ENCODE measurements at places on chromosomes 1 and 21.
A peak's percentile ranks its signal among the peaks of the same experiment; 100 is the strongest.

DNA sequence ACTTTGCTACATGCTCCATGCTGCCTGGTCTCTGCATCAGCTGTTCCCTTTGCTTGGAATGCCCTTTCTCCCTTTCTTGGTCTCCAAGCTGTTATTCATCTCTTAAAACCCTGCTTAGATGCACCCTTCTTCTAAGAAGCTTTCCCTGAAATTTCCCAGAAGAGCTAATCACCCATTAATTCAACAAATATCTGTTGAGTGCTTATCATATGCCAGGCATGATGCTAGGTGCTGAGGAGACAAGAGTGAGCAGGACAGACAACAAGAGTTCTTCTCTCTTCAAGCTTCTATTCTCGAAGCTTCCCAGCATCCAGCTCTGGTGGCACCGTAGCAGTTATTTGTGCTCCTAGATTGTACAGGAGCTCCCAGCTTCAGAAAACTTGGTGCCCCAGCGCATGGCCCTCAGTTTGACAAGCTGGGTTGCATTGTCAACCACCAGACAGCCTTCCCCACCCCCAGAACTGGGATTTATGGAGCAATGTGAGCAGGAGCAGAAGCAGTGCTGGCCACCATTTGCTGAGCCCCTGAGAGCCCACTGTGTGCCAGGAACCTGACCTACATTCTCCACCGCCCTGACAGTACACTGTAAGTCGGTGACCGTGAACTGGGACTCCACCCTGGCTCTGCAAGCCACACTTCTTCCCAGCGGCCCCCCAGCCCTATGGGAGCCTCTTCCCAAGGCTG lies 68.0 kb upstream of the ACOT11 start:
- no peak for DNase-seq

- DNase-seq = no peak
Observed at GRCh38 chr1:3073489-3074296, 4.7 kb downstream of the PRDM16 start.

DNA sequence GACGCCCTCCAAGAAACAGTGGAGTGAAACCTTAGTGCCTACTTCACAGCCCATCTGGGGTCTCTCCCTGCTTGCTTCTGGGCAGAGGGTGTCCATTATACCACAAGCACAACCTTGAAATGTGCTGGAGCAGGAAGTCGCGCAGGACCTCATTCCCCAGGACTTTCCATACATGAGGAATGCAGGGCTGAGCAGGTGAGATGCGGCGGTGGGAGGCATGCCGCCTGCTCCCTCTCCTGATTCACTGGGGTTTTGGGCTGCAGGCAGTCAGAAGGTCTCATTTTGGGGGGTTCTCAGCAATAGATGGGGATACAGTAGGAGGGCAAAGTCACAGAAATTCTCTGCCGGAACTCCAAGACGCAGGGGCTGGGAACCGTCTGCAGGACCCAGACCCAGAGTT lies 15.7 kb upstream of the UMODL1 start:
- DNase-seq = no peak

DNA sequence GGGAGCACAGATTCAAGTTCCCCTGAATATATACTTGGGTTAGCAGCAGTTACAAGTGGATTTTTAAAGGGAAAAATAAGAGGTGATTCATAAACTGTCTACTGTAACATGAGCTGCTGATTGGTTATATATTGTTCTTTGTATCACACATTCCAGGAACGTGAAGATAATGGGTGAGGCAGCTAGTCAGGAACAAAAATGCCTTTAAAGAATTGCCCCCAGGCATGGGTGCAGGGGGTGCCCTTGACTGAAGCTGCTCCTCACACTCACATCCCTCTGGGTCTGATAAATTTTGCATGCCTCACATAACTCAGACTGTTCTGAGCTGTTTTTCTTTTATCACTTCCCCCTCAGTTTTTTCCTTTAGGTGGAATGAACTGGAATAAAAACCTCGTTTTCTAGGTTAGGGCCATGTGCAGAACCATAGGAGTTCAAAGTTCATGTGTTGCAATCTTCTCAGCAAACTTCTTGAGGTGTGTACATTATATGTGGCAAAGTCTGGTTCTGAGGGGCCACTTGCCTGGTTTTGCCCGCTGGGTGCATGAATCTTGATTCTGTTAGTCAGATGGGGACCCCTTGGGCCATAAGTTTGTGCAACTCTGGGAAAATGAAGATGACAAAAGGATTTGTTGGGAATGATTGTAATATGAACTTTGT lies 21.1 kb downstream of the TBX19 start:
- no peak for DNase-seq

- DNase-seq = no peak
Observed at GRCh38 chr1:2470290-2471158, 5.6 kb upstream of the PLCH2 start.

DNA sequence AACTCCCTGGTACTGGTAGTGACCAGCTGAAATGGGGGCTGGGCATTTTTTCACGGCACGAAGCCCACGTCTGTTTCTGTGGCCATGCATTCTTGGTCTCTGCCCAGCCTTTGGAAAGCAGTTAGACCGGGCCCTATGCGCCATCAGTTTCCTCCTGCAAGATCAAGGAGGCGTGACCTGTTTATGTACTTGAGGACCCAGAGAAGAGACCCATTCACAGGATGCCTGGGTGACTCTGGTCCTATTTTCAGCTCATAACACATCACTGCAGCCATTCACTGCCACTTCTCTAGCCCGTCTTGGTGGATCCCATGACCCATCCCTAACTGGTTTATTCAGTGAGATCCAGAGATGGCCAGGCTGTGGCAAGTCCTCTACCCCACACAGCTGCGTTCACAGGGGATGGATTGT lies 70.4 kb downstream of the SPSB1 start:
- DNase-seq = no peak

GRCh38 chr21:42841156-42841915 lies 38.0 kb downstream of the WDR4 start:
- no peak for DNase-seq

- DNase-seq = no peak
Observed at GRCh38 chr1:93186667-93187066, 6.1 kb downstream of the CCDC18 start.

DNA sequence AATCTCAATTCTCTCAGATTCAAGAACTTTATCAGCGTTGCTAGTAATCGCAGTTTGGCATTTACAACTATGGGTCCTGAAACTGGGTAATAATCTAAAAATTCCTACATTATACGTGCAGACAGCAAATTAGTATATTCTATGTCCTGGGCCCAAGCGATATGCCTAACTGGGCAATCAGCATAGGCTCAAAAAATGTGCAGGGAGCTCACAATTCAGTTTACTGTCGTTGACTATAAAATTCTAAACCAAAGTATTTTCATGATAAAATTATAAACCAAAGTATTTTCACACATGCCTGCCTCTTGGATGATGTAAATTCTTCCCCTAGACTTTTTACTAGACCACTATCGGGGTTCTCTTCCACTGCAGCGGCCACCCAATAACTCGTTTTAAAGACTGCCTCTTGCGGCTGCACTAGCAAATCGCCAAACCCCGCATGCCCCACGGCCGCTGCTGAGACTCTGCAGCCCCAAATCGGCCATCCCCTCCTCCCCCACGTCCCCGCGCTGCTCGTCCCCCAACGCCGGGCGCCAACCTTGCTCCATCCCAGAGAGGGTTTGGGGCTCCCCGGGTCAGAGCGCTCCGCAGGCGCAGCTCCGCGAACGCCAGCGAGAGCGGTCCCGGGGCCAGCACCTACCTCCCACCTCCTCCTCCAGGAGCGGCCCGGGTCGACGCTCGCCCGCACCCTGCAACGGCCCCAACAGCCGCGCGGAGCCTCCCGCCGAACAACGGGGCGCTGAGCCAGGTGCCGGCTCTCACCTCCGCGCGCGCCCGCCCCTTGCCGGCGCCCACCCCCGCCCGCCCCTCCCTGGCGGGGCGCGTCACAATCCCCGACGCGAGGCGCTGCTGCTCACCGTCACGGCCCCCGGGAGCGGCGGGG lies 506 bp downstream of the SSX2IP start:
- DNase-seq = peak; percentile 55

- peak; percentile 56 for DNase-seq
Observed at GRCh38 chr1:119885903-119886783, 10.2 kb downstream of the ADAM30 start.

GRCh38 chr1:113780374-113781146 lies 21.3 kb upstream of the PHTF1 start:
- no peak for DNase-seq

GRCh38 chr1:223844787-223845036 lies 1.0 kb downstream of the TP53BP2 start:
- no peak for DNase-seq

- no peak for DNase-seq
Observed at GRCh38 chr21:39086547-39086946, 96.7 kb downstream of the PSMG1 start.

DNA sequence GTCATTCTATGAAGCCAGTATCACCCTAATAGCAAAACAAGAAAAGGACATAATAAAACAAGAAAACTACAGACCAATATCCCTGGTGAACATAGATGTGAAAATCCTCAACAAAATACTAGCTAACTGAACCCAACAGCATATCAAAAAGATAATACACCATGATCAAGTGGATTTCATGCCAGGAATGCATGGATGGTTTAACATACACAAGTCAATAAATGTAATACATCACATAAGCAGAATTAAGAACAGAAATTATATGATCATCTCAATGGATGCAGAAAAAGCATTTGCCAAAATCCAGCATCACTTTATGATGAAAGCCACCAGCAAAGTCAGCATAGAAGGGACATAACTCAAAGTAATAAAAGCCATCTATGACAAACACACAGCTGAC lies 6.5 kb upstream of the PM20D1 start:
- no peak for DNase-seq

DNA sequence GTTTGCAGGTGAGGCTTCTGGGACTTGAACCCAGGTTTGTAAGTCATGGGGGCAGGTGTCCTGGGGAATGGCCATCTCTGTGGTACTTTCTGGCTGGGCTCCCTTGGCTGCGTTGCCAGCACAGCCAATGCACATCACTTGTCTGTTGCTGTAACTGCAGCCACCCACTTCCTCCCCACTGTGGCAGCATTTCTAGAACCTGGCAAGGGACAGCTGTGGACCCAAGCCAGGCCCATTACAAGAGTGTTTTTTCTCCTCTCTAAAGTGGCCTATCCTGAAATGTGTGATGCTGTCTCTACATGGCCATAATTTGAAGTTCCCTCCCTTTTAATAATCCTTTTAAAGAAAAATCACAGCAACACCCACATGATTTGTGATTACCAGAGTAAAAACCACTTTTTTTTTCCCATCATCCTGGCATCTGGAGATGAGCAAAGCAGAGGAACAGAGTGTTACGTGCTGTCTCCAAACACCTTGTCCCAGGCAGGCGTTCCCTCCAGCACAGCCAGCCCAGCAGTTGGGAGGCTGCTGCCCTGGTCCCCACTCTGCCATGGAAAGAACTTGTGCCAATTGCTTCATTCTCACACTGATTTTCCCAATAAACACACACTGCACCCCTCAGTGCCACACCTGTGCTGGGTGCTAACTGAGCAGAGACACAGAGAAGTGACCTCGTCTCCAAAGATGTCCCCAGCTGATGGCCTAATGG lies 360.6 kb upstream of the USP24 start:
- DNase-seq = no peak

GRCh38 chr1:234276151-234276788 lies 97.0 kb upstream of the COA6 start:
- DNase-seq = no peak

- no peak for DNase-seq
Observed at GRCh38 chr1:18829671-18830070, 29.8 kb downstream of the TAS1R2 start.

GRCh38 chr1:219518168-219518906 lies 94.6 kb downstream of the ZC3H11B start:
- no peak for DNase-seq

DNA sequence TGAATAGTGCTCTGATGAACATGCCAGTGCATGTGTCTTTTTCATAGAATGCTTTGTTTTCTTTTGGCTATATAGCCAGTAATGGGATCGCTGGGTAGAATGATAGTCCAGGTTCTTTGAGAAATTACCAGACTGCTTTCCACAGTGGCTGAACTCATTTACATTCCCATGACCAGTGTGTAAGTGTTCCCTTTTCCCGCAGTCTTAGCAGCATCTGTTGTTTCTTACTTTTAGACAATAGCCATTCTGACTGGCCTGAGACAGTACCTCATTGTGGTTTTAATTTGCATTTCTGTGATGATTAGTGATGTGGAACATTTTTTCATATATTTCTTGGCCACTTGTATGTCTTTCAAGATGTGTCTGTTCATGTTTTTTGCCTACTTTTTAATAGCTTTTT lies 784.5 kb downstream of the USP25 start:
- no peak for DNase-seq

GRCh38 chr1:27885621-27886352 lies 13.4 kb downstream of the THEMIS2 start:
- no peak for DNase-seq

DNA sequence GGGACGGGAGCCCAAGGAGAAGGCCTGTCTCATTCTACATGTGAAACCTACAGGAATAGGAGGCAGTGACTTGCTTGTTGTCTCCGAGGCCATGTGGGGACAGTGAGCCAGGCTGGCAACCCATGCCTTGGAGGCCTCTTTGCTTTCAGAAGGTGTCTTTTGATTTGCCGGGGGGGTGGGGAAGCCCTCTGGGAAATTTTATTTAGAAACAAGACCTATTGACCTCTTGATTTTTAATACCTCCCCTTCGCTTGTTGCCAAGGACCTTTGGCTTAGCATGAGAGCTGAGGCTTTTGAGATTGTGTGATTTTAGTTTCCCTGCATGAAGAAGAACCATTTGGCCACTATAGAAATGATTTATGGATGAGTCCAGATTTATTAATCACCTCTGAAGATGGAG lies 4.1 kb downstream of the ARMH1 start:
- DNase-seq = no peak

DNA sequence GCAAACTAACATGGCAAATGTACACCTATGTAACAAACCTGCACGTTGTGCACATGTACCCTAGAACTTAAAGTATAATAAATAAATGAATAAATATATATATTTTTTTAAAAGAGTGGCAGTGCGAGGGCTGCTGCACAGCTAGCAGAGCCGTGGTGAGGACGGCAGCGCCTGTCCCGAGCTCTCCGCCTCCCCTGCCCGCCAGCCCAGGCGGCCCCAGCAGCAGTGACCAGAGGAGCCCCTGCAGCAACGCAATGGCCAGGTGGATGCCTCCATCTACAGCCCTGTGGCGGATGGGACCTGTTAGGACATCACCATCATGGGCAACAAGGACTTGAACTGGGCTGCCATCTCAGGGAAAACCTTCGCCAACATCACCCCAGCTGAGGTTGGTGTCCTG lies 351.9 kb downstream of the FAM72C start:
- no peak for DNase-seq
